ENCODE measurements at places on chromosomes 4 and X.

DNA sequence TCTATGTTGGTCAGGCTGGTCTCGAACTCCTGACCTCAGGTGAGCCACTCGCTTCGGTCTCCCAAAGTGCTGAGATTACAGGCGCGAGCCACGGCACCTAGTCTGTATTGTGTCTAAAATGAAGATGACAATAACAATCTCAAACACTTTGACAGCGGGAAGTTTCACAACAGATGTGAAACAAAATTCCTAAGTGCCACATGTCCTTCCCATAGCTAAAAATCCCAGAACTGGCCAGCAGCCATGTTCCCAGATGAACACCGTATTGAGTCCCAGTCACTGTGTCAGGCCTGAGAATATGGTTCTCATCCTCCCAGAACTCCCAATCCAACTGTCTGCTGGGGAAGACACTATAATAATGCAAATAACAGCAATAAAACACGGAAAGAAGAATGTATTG lies 16.4 kb upstream of the KLHL8 start:
- DNase-seq: no peak

DNA sequence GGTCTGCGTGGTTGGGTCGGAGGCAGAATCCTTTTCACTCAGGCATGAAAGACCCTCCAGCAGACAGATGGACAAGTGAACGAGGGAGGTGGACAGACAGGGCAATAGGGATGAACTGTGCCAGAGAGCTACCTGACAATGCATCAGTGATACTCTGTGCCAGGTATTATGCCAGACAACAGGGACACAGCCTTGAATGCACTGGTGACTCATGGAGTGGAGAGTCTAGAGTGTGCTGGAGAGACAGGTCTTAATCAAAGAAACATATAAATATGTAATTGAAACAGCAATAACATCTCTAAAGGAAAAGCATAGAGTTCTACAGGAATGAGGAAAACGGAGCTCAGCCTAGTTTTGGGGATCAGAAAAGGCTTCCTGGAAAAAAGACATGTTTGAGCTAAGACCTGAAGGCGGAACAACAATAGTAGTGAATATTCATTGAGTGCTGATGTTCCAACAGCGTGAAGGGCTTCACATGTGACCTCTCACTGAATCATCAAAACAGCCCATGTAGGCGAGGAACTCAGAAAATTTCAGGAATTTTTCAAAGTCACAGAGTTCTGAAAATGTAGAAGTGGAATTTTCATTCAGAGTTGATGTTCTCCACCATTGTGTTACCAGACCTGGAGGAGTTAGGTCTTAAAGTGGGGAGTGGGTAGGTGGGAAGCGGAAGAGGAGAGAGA lies 20.0 kb upstream of the FGFBP2 start:
- DNase-seq: no peak

GRCh38 chrX:25810202-25810601 lies 327.9 kb upstream of the MAGEB18 start:
- DNase-seq: no peak

DNA sequence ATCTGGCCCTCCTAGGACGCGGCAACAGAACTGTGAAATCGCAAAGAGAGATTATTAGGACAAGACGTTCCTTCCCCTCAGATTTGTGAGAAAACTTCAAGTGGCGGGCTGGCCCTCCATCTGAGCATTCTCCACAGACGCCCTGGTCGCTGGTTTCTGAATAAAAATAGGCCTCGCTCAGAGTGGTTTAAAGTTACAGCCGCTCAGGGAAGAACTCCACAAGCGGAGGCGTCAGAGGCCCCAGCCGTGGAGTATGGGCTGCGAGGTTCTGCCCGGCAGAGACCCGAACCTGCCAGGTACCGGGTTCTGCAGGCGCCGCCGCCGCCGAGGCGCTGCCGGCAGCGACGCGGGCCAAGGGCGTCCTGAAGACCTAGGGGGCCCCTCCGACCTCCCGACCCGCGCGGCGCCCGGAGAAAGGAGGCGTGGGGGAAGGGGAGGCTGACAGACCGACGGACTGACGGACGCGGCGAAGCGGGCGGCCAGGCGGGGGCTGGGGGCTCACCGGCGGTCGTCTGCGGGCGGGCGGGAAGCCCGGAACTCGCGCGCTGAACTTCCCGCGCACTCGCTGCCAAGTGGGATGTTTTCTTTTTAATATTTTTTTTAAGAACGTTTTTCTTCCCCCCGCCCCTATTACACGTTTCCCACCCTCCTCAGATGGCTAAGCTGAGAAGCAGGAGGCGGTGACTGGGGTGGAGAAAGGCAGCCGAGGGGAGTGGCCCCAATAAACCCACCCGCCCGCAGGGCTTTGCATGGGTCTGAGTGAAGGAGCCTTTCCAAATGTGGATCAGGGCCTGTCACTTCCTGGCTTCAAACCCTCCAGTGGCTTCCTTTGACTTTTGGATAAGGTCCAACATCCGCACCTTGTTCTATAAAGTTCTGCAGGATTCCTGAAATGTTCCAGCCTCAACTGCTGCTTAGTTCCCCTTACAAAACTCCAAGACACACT lies at the start of gene PABPC4L:
TSS of gene PABPC4L (minus strand) at position 574 of the 946 bp plus-strand sequence. CDS start 770 bp downstream, outside the sequence.
- no peak for DNase-seq

GRCh38 chrX:109374262-109374960 lies 107.5 kb downstream of the GUCY2F start:
- DNase-seq: no peak

Data from stimulated activated CD8-positive, alpha-beta memory T cell treated with anti-CD3 and anti-CD28 coated beads, Interleukin-4, amount 100 ng/mL, for 24 hours (primary cell).